Stimulated activated CD4-positive, alpha-beta T cell treated with anti-CD3 and anti-CD28 coated beads, Interleukin-1b, Interleukin-23, amount 100 ng/mL, for 4 hours (primary cell): ENCODE measurements at places on chromosomes 7 and 10.

GRCh38 chr10:104577861-104578521 lies 63.1 kb upstream of the SORCS3 start:
- DNase-seq, result no peak

GRCh38 chr7:2640846-2641316 lies 9.1 kb downstream of the TTYH3 start:
- no peak for DNase-seq

DNA sequence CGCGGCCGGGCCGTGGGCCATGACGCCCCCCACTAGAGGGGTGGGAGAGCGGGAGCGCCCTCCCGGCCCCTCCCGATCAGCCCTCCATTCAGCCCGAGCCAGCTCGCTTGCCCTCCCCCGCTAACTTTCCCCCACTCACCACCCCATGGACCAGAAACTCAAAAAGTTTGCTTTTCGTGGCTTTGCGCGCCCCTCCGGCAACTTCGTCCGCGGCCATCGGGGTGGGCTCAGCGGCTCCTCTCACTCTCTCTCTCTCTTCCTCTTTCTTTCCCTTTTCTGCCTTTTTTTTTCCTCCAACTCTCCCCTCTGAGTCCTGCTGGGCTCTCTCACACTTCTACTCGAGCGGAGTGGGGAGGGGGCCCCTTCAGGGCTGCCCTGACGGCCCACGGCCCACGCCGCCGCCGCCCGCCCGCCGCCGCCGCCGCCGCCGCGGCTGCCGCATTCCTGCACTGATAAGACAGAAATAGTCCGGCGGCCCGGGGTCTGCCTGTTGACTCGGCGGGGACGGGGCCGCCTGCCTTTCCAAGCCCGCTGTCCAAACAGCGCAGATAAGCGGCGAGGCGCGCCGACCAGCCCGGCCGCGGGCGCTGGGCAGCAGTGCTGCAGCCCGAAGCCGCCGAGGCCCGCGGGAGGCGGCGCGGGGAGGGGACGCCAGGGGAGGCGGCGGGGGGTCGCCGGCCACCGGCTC lies at the start of gene SMARCD3:
Gene SMARCD3, minus strand, starts transcription at position 349 of the 688 bp plus-strand sequence. Its CDS starts 132 bp downstream, at position 217.
- DNase-seq, result no peak

DNA sequence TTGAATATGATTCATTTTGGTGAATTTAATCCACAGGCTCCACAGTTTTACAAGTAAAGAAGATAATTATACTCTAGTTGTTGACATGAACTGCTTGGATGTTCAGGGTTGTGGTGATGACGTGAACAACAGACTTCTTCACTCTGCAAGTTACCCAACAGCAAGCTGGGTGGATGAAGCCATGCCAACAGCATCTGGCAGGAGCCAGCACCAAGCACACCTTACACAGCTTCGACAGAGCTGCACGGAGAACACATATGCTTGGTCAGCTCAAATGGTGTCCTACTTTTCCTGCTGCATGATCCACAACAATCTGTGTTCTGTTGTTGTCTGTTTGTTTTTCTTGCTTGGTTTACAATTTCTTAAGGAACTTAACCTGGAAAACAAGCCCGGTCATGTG lies 9.8 kb downstream of the NOD1 start:
- no peak for DNase-seq

- no peak for DNase-seq
Measured at GRCh38 chr7:134301592-134301991, 15.1 kb downstream of the SLC35B4 start.

DNA sequence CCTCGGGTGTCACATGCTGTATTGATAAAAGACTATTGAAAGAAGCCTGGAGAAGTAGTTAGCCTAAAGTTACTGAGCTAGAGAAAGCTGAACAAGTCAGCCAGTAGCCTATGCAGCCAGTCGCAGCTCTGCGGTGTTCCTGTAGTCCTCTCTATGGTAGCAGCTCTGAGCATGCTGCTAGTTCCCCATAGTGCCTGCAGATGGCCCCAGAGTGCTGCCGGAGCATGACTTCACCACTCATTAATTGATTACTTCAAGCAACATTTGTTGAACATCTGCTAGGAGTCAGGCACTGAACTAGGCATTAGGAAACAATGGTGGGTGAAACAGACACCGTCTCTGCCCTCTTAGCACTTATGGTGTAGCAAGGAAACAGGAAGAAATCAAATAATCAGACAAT lies 422.7 kb downstream of the SORCS3 start:
- no peak for DNase-seq

DNA sequence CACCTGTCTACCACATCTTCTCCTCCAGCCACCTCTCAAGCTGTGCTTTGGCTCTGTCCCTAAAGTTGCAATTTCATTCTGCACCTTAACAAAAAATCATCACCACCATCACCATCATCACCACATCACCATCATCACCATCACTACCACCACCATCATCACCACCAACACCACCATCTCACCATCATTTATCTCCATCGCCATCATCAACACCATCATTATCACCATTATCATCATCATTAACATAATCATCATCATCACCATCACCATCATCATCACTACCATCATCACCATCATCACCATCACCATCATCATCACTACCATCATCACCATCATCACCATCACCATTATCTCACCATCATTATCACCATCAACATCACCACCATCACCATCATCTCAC lies 245.4 kb downstream of the GRID1 start:
- DNase-seq, result no peak

GRCh38 chr7:29622335-29623265 lies 59.0 kb downstream of the PRR15 start:
- no peak for DNase-seq

DNA sequence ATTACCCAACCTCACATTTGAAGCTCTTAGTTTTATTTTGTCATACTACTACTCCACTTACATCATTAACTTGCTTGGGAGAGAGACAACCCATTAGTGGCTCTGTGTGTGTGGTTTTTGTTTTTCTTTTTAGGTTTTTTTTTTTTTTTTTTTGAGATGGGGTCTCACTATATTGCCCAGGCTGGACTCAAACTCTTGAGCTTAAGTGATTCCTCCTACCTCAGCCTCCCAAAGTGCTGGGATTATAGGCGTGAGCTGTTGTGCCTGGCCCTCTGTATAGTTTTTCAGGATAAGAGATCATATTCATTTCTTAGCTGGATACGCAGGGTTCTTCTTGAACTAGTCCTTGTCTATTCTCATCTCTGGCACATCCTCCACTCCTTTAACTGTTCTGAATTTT lies 41.1 kb downstream of the KMT2E start:
- DNase-seq, result no peak

DNA sequence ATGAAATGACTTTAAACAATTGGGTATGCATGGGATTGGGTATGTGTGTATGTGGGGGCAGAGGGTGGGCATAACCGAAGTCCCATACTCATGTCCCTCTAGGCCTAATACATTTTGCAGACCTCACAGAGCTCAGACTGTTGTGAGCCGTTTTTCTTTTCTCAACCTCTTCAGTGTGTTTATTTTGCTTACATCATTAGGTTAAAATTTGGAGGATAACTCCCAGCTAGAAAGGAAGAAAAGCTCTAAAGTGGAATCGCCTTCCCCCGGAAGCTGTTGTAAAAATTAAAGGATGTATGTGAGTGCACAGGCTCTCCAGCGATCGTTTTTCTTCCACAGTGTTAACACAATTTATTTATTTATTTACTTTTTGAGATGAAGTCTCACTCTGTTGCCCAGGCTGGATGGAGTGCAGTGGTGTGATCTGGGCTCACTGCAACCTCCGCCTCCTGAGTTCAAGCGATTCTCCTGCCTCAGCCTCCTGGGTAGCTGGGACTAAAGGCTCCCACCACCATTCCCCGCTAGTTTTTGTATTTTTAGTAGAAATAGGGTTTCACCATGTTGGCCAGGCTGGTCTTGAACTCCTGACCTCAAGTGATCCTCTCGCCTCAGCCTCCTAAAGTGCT lies 1.5 kb upstream of the H2AZ2 start:
- DNase-seq, result no peak

- no peak for DNase-seq
Measured at GRCh38 chr7:1022356-1022755, 22.0 kb upstream of the GPR146 start.

DNA sequence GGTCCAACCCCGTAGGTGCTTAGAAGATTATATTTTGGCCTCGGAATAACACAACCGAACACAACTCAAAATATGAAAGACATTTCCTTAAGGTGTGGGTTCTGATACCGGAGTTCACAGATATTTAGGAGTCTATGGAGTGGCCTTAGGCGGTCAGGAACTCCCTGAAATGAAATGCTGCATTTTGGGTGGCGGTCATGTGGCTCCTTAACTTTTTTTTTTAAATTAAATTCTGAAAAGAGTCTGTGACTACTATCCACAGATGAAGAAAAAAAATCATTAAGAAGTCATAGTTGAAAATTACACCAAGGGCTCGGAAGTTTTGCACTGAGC lies 290.9 kb upstream of the NFE2L3 start:
- DNase-seq, result no peak

GRCh38 chr10:102621443-102622325 lies 22.6 kb upstream of the TRIM8 start:
- DNase-seq, result no peak

DNA sequence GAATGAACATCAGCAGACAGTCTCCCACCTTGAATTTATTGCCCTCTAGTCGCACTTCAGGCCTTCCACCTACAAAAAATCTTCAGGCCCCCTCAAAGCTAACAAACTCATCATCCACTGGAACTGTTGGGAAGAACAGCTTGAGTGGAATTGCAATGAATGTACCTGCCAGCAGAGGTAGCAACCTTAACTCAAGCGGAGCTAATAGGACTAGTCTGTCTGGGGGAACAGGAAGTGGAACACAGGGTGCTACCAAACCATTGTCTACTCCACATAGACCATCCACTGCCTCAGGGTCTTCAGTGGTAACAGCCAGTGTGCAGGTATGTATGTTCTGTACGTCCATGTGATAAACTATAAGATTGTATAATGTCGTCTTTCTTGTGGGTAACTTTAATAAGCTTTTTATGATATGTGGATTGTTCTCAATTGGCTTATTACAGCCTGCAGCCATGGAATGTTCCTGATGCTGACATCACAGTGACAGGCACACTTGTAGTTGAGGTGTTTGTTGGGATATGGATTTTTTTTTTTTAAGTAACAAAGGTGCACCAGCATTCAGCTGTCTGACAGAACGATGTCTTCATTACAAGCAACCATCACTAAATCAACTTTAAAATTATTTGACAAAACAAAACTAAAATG lies 53.3 kb downstream of the UBN2 start:
- DNase-seq, result no peak

DNA sequence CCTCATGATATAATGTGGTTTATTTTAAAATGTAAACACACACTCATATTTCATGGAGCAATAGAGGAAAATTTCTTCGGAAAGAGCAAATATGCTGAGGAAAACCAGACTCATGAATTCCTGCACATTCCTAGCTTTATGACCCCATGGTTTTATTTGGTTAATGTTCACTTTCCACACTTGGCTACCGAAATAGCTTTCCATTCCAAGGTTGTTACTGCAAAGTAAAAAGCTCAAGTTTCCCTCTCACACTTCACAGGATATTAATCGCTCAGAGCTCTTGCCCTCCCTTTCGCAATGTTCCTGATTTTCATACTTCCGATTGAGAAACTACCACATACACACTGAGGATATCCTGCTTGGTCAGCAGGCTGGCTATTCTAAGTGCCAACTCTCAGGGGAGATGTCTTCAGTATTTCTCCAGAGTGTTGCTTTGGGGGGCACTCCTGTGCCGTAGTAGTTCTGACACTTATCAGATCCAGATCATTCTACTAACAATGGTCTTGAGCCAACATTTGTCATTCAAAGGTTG lies 77.5 kb upstream of the STEAP1B start:
- no peak for DNase-seq

GRCh38 chr10:131267814-131268095 lies 43.8 kb downstream of the TCERG1L start:
- DNase-seq, result no peak

DNA sequence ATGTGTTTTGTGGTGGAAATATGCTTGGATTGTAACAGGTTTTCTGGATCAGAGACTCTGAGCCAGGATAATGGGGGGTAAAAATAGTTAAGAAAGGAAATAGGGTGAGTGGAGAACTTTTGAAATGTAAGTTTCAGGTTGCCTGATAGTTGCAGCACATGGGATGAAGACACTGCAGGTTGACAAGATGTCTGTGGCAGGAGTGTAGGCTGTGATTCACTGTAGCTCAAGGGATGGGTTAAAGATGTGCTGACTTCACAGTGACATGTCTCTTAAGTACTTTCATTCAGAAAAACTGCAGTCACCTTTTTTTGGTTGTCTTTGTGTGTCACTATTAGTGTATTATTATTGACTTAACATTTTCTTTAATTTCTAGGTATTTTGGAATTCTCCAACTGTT lies 63.5 kb upstream of the SLC39A12 start:
- no peak for DNase-seq

GRCh38 chr7:107715531-107715930 lies 28.4 kb upstream of the CBLL1 start:
- no peak for DNase-seq

DNA sequence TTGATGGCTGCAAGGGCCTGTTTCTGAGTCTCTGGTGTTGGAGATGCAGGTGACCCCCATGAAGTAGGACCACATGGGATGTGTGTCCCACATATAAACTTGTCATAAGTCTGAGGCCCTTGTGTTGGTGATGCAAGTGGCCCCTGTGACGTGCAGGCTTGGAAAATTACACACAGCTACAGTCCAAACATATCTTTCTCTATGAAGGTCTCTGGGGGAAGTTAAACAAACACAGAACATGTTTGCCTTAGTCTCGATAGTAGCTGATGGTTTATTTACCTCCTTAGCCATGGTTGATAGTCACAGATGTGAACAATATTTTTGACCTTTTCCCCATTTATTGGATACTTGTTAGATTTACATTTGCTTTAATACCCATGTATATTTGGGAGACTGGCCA lies 64.7 kb downstream of the ADCY1 start:
- no peak for DNase-seq

- DNase-seq, result no peak
Measured at GRCh38 chr10:129918836-129919235, 45.2 kb downstream of the EBF3 start.

DNA sequence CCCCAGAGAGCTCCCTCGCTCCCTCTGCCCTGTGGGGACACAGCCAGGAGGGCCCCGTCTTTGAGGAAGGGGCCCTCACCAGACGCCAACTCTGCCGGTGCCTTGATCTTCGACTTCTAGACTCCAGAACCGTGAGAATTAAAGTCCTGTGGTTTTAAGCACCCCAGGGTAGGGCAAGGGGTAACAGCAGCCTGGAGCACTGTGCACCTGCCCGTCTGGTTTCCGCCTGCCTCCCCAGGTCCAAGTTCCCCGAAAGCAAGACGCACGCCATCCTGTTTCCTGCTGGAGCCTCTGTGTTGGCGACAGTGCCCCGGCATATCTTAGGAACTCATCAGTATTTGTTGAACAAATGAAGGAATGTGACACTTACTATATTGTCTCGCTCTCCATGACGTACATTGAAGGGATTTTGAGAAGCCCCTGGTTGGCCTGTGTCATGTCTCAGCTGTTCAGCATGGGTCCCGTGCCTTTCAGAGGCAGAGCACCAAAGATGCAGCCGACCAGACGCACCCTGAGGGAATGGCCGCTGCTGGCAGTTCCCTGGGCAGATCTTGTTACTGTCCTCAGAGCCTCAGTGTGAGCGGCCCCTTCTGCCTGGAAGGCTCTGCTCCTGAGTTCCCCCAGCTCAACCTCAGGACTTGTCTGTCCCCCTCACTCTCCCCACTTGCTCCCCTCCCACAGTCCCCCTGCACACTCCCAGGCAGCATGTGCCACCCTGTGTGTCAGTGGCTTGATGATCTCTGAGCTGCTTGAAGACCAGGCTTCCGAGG lies 226.2 kb downstream of the TCERG1L start:
- DNase-seq, result no peak

- no peak for DNase-seq
Measured at GRCh38 chr10:46525824-46526681, 30.4 kb downstream of the GPRIN2 start.

- no peak for DNase-seq
Measured at GRCh38 chr10:72759584-72759983, 67.6 kb downstream of the MCU start.

- no peak for DNase-seq
Measured at GRCh38 chr10:96588616-96589419, 2.0 kb upstream of the TM9SF3 start.
